ENCODE measurements at places on chromosomes 6 and 20.

DNA sequence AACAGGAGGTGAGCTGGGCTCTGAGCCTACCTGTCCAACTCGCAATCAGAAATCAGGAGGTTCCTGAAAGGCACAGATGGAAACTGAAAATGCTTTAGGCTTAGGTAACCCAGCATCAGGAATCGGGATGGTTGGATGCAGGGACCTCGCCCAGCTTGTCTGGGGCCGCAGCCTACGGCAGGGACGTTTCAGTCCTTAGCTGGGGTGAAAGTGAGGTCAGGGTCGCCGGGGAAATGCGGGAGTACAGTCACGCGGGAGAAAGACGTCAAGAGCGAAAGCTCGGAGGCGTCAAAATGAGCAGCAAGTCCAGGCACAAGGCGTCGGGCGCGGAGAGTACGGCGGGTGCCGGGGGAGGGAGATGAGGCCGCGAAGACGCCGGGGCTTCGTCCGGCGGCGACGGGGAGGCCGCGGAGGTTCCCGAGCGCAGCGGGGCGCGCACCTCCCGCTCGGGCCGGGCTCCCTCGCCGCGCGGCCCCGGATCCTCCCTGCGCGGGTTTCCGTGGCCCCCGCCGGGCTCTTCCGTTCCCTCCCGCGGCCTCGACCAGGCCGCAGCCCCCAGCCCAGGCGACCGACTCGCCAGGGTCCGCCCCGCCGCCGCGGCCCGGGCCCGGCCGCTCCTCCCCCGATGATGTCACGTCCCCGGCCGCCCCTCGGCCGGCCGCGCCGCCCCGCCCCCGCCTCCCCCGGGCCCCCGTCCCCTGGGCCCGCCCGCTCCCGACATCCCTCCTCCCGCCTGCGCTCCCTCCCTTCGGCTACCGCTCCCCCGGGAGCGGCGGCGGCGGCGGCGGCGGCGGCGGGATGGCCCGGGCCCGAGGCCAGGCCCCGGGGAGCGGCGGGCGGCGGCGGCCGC, at the start of gene EBF4:
Gene EBF4, plus strand, starts transcription at position 745 of the 850 bp plus-strand sequence. CDS start 866 bp downstream, outside the sequence.
- no peak for DNase-seq

DNA sequence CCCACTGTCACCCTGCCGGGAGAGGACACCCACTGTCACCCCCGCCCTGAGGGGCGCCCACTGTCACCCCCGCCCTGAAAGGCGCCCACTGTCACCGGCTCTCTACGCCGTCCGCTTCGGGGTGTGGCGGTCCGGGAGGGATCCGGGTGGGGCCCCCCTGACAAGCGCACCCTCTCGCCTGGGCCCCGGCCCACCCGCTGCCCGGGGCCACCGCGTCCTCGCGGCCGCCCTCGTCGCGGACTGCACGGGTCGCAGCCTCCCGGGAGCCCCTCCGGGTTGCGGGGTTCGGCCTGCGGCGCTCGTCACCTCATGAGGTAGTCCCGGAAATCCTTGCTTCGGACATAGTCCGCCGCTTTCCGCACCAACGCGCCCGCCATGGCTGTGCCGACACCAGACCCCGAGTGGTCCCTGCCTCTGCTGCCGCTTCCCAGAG, 224 bp downstream of the MPC1 start:
- DNase-seq, result no peak

DNA sequence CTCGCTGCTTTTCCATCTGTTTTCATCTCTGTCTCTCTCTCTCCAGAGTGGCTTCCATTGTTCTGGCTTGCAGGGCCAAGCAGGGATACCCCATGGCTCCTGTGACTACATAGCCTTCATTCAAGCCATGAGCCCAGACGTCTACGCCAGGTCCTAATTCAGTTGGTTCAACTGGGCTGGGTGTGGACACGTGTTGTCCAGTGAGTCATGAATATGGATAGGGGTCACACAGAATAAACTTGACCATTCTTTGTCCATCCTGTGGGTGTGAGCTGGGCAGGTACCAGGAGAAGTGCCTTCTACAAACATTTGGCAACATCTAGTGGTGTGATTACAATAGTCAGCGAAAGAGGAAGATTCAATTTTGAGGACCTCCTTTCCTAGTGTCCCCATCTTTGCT, 96.9 kb upstream of the ARMC2 start:
- no peak for DNase-seq

DNA sequence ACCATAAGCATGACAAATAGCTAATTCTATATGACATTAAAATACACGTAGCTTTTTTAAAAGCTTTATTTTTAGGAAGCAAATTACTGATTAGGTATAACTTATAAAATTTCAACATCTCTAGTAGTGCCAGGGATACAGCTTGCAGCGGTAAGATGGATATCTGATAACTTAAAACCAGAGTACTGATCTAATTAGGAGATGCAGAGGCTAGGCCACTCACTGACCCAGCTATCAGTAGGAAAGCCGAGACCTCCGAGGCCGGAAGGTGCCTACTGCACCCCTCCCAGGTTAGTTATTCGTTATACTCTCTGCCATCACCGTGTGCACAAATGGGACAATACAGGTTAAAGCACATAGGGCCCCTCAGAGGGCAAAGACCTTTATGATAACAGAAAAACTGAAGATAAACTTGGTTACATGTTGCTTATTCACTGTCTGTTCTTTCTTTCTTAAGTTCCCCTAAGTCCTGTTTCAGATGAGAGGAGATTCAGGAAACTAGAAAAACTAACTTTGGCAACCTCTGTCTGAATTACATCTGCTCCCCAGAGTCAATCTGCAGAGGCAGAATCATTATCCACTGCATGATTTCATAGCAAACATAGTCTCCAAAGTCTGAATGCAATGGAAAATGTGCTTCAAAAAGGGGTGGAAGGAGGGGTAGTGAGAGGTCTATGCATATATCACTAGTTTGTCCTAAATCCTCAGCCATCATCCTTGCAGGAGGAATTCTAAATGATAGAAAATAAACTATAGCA, 60.8 kb downstream of the RIPOR2 start:
- DNase-seq, result no peak

DNA sequence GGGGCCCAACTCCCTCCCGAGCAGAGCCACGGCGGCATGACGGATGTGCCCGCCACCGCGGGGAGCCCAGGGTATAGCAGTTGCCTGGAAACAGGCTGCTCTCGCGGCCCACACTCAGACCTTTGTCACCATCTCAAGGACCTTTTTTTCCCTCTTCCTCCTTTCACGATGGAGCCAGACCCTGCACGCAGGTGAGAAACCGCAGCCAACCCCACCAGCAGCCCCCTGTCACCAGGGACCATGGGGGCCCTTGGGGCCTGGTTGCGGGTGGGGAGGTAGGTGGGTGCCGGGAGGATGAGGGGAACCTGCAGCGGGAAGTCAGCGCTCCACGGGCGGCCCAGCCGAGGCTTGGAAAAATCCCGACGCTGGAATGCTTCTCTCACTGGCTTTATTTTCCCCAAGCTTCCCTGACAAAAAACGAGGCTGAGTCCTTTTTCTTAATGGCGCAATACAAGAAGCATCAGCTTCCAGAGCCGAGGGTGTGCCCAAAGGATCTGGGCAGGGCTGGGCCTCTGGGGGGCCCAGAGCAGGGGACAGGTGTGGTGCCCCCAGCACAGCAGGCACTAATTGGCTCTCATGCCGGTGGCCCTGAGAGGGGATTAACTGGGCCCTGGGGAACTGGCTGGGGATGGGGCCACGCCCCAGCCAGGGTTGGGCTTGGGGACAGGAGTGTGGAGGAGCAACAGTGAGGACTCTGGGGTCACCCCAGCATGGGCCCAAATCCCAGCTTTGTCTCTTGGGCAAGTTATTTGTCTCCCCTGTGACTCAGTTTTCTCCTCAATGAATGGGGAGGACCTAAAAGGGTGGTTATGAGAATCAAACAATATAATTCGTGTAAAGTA, 23.9 kb downstream of the NOL4L start:
- no peak for DNase-seq

DNA sequence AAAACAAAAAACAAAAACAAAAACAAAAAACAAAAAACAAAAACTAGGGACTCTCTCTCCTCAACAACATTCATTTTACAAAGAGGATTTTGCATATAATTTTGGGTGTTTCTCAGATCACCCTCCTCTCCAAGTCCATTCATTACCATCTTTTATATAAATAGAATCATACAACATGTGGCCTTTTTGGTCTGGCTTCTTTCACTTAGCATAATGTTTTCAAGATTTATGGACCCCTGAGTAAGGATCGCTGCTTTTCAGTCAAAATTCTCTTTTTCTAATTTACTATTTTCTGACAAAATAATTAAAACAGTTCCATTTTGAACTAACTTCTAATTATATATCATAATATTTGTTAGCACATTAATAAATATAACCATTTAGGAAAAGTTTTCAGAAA, 94.8 kb downstream of the UBE3D start:
- DNase-seq, result no peak

- no peak for DNase-seq
Measured at GRCh38 chr6:121837545-121838229, 402.2 kb downstream of the GJA1 start.

DNA sequence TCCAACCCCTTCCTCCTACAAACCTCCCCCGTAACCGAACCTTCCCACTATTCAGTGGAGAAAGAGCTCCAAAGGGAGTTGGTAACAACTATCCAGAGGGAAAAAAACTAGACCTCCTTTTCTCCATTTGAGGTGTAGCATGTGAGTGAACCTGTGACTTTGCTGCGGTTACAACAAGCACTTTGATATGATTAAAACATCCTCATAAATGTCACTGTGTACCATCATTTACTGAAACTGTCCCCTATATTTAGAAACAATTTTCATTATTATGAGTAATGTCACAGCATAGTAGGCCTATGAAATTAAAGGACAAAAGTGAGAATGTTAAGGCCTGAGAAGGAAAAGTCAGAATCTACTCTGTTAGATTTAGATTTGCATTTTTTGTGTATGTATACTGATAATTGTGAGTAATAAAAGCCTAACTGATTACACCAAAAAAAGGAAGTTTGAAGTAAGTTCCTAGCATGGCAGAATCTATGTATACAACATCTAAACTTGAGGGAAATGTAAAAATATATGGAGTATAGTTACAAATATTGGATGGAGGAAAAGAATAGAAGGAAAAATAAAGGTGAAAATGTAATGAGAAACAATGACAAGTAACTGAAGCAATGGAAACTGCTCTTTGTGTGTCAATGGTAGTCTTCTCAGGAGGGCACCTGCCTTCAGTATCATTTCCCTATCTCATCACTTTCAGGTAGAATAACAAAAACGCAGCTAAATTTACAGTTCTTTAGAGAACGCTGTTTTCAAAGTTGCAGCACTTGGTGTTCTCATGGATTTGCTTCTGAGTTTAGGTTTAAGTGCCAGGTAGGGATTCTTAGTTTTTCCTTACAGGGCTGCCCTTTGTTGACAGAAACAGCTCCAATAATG, 145.9 kb downstream of the IMPG1 start:
- DNase-seq, result no peak

GRCh38 chr6:56406276-56407269, 159.2 kb upstream of the COL21A1 start:
- DNase-seq, result no peak

DNA sequence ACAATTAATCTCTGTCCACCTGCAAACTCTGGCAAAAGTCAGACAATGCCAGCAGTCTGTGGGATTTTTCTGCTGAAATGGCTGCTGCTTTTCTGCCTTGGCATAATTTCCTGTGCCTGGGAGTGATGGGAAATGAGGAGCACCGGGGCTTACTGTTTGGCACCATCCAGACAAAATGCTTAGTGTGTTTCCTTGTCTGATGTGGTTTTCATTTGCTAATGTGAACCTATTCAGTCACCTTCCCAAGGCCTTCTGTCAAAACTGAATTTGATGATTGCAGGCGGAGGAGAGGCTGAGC, 56.4 kb downstream of the CDH4 start:
- DNase-seq, result no peak

GRCh38 chr6:73523434-73524123, 2.7 kb upstream of the EEF1A1 start:
- peak; percentile 83 for DNase-seq

- DNase-seq, result no peak
Measured at GRCh38 chr6:162099685-162100084, 627.9 kb downstream of the PRKN start.

- no peak for DNase-seq
Measured at GRCh38 chr20:50295345-50295744, 104.7 kb downstream of the CEBPB start.

- DNase-seq, result no peak
Measured at GRCh38 chr20:25048519-25048952, 9.4 kb downstream of the ACSS1 start.

DNA sequence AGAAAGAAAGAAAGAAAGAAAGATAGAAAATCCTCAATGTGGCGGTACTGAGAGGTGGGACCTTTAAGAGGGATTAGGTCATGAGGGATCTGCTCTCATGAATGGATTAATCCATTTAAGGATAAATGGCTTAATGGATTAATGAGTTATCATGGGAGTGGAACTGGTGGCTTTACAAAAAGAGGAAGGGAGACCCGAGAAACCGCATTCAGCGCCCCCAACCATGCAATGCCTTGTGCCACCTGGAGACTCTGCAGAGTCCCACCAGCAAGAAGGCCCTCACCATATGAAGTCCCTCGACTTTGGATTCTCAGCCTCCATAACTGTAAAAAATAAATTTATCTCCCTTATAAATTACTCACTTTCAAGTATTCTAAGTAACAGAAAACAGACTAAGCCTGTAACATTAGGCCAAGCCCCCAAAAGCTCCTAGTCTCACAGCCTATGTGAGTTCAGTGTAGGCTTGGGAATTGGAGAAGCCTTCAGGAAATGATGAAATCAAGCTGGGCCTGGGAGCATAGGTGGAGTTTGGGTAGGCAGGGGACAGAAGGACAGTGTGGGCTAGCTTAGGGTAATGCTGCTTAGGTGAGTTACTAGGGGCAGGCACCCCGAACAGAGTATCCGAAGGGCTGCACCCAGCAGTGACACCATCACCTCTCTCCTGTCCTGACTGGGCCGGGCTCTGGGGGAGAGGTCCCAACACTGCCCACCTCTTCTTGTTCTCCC, 36.2 kb upstream of the RNF24 start:
- no peak for DNase-seq

DNA sequence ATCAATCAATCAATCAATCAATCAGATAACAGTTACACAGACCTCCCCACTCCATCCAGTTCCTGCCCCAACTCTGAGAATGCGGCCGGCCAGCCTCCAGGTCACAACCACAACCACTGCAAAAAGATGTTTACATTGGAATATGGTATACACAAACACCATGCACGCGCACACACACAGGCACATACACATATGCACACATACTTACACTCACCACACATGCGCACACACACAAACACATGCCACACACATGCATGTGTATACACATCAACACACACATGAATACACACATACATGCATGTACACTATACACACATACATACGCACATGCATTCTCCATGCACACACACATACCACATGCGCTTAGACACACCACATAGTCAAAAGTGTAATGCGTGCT, 131.1 kb downstream of the PXDC1 start:
- DNase-seq, result no peak
